Fibroblast of pulmonary artery (primary cell): ENCODE measurements at places on chromosomes 12 and 14.

DNA sequence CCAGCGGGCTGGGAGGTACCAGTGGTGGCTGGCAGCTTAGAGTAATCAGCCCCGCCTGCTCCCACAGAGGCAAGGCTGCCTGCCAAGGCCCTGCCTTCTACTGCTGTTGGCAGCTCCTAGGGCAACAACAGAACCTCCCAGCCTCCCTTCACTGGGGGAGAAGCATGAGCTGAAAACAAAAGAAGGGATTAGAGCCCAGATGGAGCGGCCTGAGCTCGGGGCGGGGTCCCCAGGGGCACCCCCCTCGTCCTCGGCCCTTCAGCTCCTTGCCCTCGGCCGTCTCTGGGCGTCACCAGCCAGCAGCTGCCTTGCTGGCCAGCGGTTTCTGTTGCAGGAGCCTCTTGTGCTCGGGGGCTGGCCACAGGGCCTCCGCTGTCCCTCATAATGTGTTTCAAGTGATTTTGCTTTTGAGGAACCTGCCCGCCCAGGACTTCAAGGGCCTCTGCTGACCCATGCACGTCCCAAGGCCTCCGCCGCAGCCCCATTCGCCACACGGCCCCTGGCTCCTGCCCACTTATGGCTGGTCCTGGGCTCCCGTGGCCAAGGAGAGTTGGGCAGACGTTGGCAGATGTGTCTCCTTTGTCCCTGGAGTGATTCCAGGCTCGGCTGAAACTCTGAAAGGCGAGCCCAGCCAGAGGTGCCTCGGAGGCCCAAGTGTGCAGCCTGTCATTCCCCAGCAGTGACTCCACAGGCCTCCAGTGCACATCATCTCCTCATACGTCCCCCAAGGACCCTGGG lies 49.7 kb downstream of the PSMA6 start:
- DNase-seq = peak; percentile 96

GRCh38 chr14:75941030-75941429 lies 40.8 kb downstream of the TGFB3 start:
- DNase-seq = peak; percentile 3

- no peak for DNase-seq
These were observed 259.7 kb downstream of the AACS start for GRCh38 chr12:125324861-125325490.

DNA sequence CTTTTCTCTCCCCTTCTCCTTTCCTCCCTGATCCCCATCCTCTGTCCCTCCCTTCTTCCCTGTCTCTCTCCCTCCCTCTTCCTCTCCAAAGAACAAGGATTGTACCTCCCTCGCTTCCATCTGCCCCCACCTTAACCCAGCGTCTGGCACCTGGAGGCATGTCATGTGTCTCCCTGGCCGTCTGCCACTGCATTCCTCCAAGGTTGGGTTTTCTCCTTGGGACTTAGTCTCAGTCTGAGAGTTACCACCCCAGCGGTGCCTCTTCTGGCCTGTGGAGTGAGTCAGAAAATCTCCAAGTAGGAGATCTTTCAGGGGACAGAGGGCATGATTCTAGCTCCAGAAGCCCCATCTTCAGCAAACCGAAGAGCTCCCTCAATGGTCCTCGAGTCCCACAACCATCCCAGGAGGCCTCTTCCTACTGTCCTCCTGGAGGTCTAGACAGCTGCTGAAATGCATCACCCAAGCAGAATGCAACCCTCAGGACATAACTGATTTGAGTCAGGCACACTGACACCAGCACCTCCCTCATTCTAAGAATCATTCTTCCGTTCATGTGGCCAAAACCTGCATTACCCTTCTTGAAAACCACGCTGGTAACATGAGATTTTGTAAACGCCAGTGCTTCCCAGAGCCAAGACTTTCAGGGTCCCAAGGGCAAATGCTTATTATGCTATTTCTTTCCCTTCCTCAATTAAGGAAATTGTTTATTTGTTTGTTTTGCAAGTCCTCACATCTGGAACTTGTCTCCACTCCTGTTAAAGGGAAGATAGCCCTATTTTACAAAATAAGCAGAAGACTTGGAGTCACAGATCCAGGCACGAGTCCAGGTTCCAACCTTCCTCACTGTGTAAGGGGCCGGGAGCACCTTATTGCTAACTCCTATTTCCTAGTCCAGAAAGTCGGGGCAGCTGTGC lies 463.2 kb downstream of the BCL11B start:
- no peak for DNase-seq

- DNase-seq = no peak
These were observed 90.0 kb downstream of the PPM1H start for GRCh38 chr12:62844915-62845314.
